ENCODE measurements at places on chromosomes 7 and 10. TPM values are rescaled to one million over a fixed set of nuclear protein-coding genes. Genes with fewer than 3 reads are reported as not detected.
A peak's percentile ranks its signal among the peaks of the same experiment; 100 is the strongest.

DNA sequence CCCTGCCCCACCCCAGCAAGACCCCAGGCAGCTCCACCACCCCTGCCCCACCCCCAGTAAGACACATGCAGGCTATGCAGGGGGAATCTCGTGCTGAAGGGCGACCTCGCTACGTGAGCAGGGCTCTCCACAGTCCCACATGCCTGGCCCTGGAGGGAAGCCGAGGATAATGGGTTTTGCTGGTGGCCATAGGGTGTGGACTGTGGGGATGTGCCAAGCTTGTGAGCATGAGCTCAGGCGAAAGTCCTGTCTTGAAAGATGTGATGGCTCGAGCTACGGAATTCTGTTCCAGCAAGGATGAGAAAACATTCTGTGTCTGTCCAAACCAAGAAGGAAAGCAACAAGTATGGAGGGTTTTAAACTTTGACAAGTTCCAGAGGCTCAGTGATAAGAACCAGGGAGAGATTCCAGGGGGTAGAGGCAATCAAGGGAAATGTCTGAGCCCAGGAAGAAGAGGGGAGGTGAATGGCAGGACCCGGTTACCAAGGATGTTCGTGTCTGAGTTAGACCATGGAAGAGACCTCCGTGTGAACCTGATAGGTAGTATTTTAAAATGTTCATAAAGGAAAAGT is 63.1 kb downstream of the PYROXD2 start:
- no peaks in the 10 kb centered on the region for H3K4me1 ChIP-seq
- no peak overlapping the region for H3K4me3 ChIP-seq
- no peaks in the 10 kb centered on the region for H3K27me3 ChIP-seq
- DNase-seq, result no peak
- no peak overlapping the region for H3K27ac ChIP-seq
- H3K36me3 ChIP-seq, result no peaks in the 10 kb centered on the region

DNA sequence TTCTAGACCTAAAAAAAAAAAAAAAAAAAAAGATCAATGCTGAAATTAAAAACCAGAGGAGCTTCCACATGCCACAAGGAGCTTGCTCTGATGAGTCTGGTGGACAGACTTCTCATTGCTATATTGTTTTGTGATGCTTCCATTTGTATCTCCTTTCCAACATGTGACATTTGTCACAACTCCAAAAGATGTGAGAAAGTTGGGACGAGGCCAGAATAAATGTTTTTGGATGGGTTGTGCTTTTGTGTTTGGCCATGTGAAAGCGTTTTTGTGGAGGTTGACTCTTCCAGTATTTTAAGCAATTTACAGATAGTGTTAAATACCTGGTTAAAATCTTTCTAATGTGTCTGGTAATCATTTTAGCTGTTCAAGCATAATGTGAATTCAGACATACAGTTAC is 280.1 kb downstream of the SKAP2 start:
- H3K27ac ChIP-seq, result no peak overlapping the region
- no peak for DNase-seq
- no peaks in the 10 kb centered on the region for H3K27me3 ChIP-seq
- H3K4me1 ChIP-seq, result peaks cover 4% of the 10 kb centered on the region

DNA sequence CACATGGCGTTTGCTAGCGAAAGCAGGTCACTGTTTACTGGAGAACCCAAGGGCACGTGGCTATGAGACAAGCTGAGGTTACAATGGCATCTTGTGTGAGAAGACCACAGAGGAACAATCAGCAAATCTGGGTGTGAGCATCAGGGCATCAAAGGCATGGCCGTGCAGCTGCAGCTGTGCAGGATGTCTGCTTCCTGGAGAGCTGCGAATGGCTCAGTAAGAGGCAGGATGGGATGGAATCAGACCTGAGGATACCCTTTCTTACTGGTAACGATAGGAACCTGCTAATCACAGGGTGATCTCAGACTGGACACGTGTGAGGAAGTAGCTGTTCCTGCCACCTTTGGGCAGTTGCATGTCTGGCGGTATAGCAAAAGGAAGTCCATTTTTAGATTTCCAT is 119.5 kb downstream of the RNF216 start:
- H3K4me1 ChIP-seq, result no peaks in the 10 kb centered on the region
- no peak overlapping the region for H3K27ac ChIP-seq
- DNase-seq, result no peak

GRCh38 chr10:77392236-77392721 is 245.3 kb downstream of the KCNMA1 start:
- H3K27ac ChIP-seq, result no peak overlapping the region
- H3K4me3 ChIP-seq, result no peak overlapping the region
- H3K27me3 ChIP-seq, result no peaks in the 10 kb centered on the region
- H3K4me1 ChIP-seq, result no peaks in the 10 kb centered on the region
- DNase-seq, result no peak

- peak; percentile 84 for DNase-seq
- H3K36me3 ChIP-seq, result no peaks in the 10 kb centered on the region
- H3K4me3 ChIP-seq, result peak overlapping the region; percentile 60
- no peaks in the 10 kb centered on the region for H3K27me3 ChIP-seq
- H3K4me1 ChIP-seq, result no peaks in the 10 kb centered on the region
These were observed 445 bp upstream of the ATRNL1 start for GRCh38 chr10:115092555-115093285.

DNA sequence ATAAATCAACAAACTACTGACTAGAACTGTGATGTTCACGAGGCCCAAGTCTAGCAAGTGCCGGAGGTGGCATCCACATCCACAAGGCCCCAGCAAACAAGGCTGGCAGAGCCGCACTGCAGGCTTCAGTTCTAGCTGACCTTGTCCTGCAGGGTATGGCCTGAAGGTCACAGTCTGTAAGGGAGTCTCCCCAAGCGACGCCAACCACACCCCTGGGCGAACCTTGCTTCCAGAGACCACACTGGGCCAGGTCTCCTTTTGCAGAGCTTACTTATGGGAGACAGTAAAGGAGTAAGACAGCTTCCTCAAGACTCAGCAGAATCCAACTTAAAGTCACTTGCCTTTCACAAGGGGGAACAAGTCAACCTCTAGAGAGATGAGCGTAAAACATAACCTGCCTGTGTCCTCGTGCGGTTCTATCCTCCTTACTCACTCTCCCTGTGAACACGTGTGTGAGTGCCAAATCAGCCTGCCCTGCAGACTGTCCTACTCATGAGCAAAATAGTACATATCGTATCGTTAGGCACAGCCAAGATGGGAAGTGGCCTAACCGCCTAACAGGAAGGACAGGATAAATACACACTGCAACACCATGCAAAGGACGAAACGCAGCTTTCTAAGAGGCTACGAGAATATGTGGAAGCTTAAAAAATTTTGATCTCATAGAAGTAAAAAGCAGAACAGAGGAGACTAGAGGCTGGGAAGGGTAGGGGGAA is 22.7 kb downstream of the FAM53B start:
- H3K27me3 ChIP-seq, result no peaks in the 10 kb centered on the region
- peak overlapping the region; percentile 59 for H3K27ac ChIP-seq
- H3K36me3 ChIP-seq, result no peaks in the 10 kb centered on the region
- no peak for DNase-seq

DNA sequence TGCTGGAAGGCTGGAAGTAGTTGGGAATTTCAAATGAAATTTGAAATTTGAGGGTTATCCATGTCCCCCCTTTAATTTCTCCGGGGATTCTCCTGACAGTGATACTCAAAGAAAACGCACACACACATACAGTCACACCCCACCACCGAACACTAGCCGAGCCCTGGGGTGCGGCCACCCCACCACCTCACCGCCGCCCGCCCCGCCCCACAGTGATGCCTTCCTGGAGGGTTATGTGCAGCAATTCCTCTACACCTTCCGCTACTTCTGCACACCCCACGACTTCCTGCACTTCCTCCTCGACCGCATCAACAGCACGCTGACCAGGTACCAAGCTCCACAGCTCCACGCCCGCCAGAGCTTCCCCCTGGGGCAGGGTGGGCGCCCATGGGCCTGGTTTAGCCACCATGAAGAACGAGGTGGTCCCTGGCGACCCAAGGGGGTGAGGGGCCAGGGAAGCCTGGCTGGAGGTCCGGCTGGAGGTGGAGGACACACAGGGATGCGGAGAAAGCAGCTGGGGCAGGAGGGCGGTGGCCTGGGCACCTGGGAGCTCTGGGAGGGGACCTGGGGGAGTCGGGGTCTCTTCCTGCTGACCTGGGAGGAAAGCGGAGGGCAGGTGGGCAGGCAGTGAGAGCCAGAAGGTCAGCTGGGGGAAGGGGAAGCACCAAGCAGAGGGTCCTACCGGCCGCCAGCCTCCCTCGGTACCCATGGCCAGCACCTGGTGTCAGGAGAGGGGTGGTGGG is 19.4 kb upstream of the UTF1 start:
- no peak overlapping the region for H3K27ac ChIP-seq
- H3K27me3 ChIP-seq, result no peaks in the 10 kb centered on the region
- H3K4me3 ChIP-seq, result no peak overlapping the region
- no peak for DNase-seq
- no peaks in the 10 kb centered on the region for H3K36me3 ChIP-seq

GRCh38 chr10:97532935-97533671 is 34.4 kb downstream of the UBTD1 start:
- DNase-seq, result peak; percentile 87
- no peak overlapping the region for H3K4me3 ChIP-seq
- no peaks in the 10 kb centered on the region for H3K27me3 ChIP-seq
- no peak overlapping the region for H3K27ac ChIP-seq
- no peaks in the 10 kb centered on the region for H3K4me1 ChIP-seq
- no peaks in the 10 kb centered on the region for H3K36me3 ChIP-seq

DNA sequence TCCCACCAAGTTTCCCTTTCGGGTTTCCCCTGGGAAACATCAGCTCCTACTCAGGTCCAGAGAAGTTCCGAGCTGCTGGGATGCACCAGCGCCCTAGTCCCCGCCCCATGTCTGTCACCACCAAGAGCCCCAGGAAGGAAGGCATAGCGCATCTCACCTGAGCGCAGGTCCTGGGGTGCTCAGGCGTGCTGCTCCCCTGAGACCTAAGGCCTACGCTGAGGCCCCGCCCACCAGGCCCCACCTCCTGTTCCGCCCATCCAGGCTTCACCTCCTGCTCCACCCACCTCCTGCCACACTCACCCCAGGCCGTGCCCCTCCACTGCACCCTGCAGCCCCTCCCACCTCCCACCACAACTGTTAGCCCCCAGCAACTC is 1.2 kb upstream of the TFR2 start:
- no peaks in the 10 kb centered on the region for H3K4me1 ChIP-seq
- no peaks in the 10 kb centered on the region for H3K36me3 ChIP-seq
- no peak overlapping the region for H3K27ac ChIP-seq
- DNase-seq, result peak; percentile 14

GRCh38 chr7:28856656-28857055 is 101.5 kb downstream of the TRIL start:
- no peak overlapping the region for H3K4me3 ChIP-seq
- peaks cover 4% of the 10 kb centered on the region for H3K4me1 ChIP-seq
- H3K27ac ChIP-seq, result no peak overlapping the region
- no peaks in the 10 kb centered on the region for H3K36me3 ChIP-seq
- H3K27me3 ChIP-seq, result no peaks in the 10 kb centered on the region
- DNase-seq, result no peak

- DNase-seq, result no peak
- H3K4me1 ChIP-seq, result no peaks in the 10 kb centered on the region
- no peaks in the 10 kb centered on the region for H3K27me3 ChIP-seq
- H3K4me3 ChIP-seq, result no peak overlapping the region
- no peaks in the 10 kb centered on the region for H3K36me3 ChIP-seq
- peak overlapping the region; percentile 16 for H3K27ac ChIP-seq
These were observed 55.5 kb downstream of the MET start for GRCh38 chr7:116727432-116728009.

GRCh38 chr10:351770-352334 is 216.6 kb downstream of the ZMYND11 start:
- DNase-seq, result no peak
- peaks cover 49% of the 10 kb centered on the region for H3K36me3 ChIP-seq
- H3K4me3 ChIP-seq, result no peak overlapping the region
- no peak overlapping the region for H3K27ac ChIP-seq

GRCh38 chr7:1666823-1667565 is 3.1 kb upstream of the ELFN1 start:
- H3K27me3 ChIP-seq, result no peaks in the 10 kb centered on the region
- DNase-seq, result peak; percentile 82
- no peaks in the 10 kb centered on the region for H3K4me1 ChIP-seq
- no peaks in the 10 kb centered on the region for H3K36me3 ChIP-seq
- no peak overlapping the region for H3K4me3 ChIP-seq

- no peak overlapping the region for H3K27ac ChIP-seq
- peaks cover 2% of the 10 kb centered on the region for H3K36me3 ChIP-seq
- no peaks in the 10 kb centered on the region for H3K4me1 ChIP-seq
- DNase-seq, result no peak
- H3K27me3 ChIP-seq, result no peaks in the 10 kb centered on the region
These were observed 52.7 kb downstream of the TASOR2 start for GRCh38 chr10:5737352-5737751.

- no peak for DNase-seq
- H3K4me1 ChIP-seq, result no peaks in the 10 kb centered on the region
- no peaks in the 10 kb centered on the region for H3K36me3 ChIP-seq
These were observed 29.8 kb upstream of the SLC16A12 start for GRCh38 chr10:89565180-89565579.

CALD1 gene
- 218 TPM for total RNA-seq

KCP gene
- 44.6 TPM for total RNA-seq

CNNM2 gene
- total RNA-seq, result 10.9 TPM

CFAP43 gene
- total RNA-seq, result 7.2 TPM

MEOX2 gene
- total RNA-seq, result 1.2 TPM
